ENCODE measurements at places on chromosomes 16 and 17.

- H3K36me3 ChIP-seq, result peaks cover 7% of the 10 kb centered on the region
- no peak for DNase-seq
- no peaks in the 10 kb centered on the region for H3K4me1 ChIP-seq
- H3K27ac ChIP-seq, result no peak overlapping the region
Observed at GRCh38 chr16:8631818-8632465, 10.4 kb downstream of the METTL22 start.

DNA sequence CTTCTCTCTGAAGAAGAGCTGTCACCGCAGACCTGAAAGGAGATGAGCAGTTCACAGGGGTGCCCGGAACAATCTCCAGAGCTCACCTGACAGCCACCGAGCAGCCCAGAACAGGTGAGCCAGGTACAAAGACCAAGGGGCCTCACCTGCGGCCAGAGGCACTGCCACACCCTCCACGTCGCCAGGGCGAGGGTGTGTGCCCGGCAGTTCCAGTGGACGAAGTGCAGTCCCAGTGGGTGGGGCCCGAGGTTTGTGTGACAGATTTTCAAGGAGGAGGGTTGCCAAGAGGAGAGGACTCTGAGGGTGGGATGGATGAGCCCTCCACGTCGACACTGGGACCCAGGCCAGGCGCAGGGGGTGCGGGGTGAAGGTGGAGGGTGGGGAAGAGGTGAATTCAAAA lies 61.7 kb downstream of the SMPD3 start:
- peak overlapping the region; percentile 30 for H3K4me3 ChIP-seq
- H3K36me3 ChIP-seq, result no peaks in the 10 kb centered on the region
- H3K27ac ChIP-seq, result peak overlapping the region; percentile 93

DNA sequence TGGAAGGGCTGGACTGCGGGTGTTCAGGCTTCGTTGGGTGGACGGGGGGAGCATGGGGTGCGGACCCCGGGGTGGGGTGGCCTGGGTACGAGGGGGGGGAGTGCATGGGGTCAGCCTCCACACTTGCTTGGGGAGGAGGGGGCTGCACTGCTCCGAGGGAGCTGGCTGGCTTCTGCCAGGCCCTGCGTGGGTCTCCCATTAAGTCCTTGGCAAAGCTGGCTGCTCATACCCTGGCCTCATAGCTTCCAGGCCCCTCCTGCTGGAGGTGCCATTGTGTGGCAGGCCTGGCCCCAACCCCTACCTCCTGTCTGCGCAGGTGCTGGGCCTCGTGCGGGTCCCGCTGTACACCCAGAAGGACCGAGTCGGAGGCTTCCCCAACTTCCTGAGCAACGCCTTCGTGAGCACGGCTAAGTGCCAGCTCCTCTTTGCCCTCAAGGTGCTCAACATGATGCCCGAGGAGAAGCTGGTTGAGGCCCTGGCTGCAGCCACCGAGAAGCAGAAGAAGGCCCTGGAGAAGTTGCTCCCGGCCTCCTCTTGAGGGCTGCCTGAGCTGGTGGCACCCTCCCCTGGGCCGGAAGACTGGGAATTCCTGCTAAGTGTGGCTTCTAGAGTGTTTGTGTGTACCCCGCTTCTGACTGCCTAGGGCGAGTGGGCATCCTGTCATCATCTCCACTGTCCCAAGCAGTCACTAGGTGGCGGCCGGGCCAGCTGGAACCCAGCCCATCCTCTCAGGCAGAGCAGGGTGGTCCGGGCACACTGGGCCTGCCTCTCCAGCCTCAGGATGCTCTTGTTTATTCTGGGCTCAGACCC lies 1.5 kb downstream of the NUDT16L1 start:
- peaks cover 5% of the 10 kb centered on the region for H3K4me1 ChIP-seq
- H3K27me3 ChIP-seq, result no peaks in the 10 kb centered on the region
- peaks cover 6% of the 10 kb centered on the region for H3K36me3 ChIP-seq
- peak overlapping the region; percentile 72 for H3K4me3 ChIP-seq
- no peak for DNase-seq
- H3K27ac ChIP-seq, result no peak overlapping the region

DNA sequence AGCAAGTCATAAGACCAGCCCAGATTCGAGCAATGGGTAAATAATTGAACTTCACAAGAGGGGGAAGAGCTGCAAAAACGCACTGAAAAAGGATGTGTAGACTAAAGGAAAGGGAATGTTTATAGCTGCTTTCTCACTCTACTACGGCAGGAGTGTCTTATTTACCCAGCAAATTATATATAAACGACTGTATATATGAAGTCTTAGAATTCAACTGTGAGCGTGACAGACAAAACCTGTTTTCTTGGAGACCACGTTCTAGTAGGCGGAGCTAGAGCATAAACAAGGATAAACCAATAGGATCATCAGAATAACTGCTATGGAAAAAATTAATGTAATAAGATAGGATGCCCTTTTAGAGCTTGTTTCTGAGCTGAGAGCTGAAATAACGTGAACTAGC lies 394.6 kb upstream of the MON1B start:
- no peak overlapping the region for H3K27ac ChIP-seq
- H3K36me3 ChIP-seq, result no peaks in the 10 kb centered on the region
- H3K27me3 ChIP-seq, result no peaks in the 10 kb centered on the region
- H3K4me1 ChIP-seq, result no peaks in the 10 kb centered on the region
- H3K4me3 ChIP-seq, result no peak overlapping the region

DNA sequence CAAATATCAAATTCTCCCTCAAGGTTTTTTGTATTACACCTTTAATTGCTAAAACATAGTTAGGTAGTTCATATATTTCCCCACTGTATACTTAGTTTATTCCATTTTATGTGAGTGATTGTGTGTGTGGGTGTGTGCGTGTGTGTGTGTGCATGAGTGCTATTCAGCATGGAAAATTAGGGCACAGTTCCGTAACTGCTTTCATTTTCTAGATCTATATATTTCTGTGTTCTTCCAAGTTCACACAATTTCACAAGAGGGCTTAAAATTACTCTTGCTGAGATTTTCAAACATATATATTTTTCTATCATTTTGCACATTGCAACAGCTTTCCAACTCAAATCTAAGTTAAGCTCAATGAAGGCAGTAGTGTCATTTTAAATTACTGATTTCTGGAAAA lies 782.9 kb upstream of the SOX9 start:
- H3K27ac ChIP-seq, result no peak overlapping the region
- no peak for DNase-seq
- H3K4me3 ChIP-seq, result no peak overlapping the region
- H3K27me3 ChIP-seq, result no peaks in the 10 kb centered on the region

DNA sequence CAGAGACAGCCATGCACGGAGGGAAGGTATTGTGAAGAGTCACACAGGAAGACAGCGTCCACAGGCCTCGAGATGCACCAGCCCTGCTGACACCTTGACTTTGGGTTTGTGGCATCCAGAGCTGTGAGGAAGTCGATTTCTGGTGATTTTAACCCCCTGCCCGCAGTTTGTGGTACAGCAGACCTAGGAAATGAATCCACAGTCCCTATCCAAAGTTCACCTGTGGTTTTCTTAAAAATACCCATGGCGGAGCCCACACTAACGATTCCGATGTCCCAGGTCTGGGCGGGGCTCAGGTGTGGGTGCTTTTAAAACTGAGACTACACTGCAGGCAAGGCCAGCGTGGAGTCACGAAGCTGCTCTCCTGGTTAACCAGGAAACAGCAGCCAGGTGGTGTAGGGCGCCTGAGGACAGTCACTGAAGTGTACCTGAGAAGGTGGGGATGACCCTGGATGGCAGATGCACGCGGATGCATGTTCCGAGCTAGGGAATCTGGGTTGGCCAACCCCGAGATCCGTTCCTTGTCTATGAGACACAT lies 14.4 kb upstream of the MEAK7 start:
- H3K27me3 ChIP-seq, result no peaks in the 10 kb centered on the region
- H3K36me3 ChIP-seq, result no peaks in the 10 kb centered on the region
- H3K27ac ChIP-seq, result no peak overlapping the region

DNA sequence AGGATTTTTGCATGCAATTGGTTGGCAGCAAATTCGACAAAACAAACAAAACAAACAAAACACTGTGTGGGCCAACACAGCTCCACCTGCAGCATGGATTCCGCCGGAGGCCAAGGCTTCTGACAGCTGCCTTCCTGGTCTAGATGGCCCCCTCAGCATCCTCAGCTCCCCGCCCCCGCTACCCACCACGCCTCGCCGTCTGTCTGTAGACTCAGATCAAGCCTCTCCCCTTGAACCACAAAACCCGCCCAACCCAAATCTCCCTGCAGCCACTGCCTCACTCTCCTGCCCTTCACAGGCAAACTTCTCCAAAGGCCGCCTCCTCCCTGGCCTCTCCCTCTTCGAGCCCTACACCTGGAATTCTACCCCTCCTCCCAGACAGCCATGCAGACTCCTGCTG lies 57.9 kb downstream of the RTN4RL1 start:
- no peaks in the 10 kb centered on the region for H3K4me1 ChIP-seq
- H3K27ac ChIP-seq, result no peak overlapping the region
- no peaks in the 10 kb centered on the region for H3K27me3 ChIP-seq
- H3K4me3 ChIP-seq, result no peak overlapping the region
- H3K36me3 ChIP-seq, result no peaks in the 10 kb centered on the region
- no peak for DNase-seq

DNA sequence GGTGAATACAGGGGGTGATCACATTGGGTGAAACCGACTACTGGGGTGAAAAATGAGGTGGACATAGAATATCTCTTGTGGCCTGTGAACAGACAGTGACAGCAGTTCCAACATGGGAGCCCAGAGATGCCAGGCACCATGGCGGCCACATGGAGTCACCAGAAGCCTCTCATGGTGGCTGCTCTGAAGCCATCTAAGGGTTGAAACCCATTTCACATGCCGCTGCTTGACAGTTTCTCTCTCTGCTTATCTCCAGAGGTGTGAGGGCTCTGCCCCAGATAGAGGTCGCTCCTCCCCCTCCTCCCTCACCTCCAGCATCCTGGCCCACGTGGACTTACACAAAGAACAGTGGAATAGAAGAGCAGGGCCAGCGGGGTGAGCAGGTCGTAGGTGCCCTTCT lies 37.9 kb upstream of the PIK3R6 start:
- no peaks in the 10 kb centered on the region for H3K36me3 ChIP-seq
- no peak for DNase-seq
- no peaks in the 10 kb centered on the region for H3K27me3 ChIP-seq
- no peaks in the 10 kb centered on the region for H3K4me1 ChIP-seq
- no peak overlapping the region for H3K4me3 ChIP-seq

GRCh38 chr17:13646969-13647542 lies 45.3 kb upstream of the HS3ST3A1 start:
- no peaks in the 10 kb centered on the region for H3K36me3 ChIP-seq
- no peak for DNase-seq
- no peaks in the 10 kb centered on the region for H3K27me3 ChIP-seq
- H3K27ac ChIP-seq, result no peak overlapping the region
